ENCODE measurements at places on chromosomes 3 and 15.

- no peak for DNase-seq
Observed at GRCh38 chr15:68001811-68002210, 52.3 kb upstream of the PIAS1 start.

DNA sequence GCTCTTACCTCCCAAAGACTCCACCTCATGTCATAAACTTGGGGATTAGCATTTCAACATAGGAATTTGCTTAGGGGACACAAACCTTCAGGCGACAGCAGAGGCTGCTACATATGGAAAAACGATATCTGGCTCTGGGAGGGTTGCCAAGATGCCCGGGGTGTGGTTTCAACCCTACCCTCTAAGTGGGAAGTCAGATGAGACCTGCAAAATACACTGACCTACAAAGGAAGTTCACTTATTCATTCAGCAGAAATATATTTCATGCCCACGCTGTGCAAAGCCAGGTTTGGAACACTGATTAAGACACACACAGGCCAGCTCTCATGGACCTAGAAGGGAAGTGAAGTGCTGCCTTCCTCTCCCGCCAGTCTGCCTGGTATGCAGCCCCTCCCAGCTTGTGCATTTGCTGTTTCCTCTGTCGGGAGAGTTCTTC is 239.3 kb downstream of the FEZF2 start:
- DNase-seq = no peak

- DNase-seq = no peak
Observed at GRCh38 chr3:28376424-28376823, 27.8 kb upstream of the AZI2 start.

DNA sequence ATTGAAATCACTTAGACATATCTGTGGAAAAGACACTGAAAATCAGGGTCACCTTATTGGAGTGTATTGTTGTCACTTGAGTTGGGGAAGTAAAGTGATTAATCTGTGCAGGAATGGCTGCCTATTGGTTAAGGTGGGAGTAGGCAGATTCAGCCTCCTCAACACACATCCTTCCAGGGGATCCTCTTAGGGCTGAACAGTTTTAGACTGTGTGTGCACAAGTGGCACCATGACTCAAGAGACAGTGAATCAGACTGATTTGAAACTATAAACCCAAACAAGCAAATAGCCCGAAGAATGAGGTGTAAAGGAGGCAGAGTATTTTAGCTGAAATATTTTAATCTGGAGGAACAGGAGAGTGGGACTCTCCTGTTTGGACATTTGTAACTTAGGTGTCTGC is 4.9 kb downstream of the ABHD17C start:
- DNase-seq = no peak

GRCh38 chr15:67190326-67190725 is 64.1 kb downstream of the AAGAB start:
- DNase-seq = no peak

DNA sequence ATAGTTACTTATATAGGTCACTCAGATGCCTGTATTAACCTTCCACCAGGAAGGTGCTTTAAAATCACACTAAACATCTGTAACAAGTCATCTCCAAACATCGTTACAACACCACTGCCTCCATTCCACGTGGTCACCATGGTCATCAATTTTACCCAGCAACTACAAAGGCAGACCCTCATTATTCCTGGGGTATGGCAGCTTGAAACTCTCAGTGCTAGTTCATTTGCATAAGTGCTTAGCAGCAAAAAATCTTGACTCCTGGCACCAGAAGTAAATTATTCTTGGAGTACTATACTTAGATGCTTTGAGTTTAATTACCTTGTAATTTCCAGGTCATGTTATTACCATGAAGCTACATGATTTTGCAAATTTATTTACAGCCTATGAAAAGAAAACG is 250.6 kb downstream of the KBTBD8 start:
- no peak for DNase-seq

DNA sequence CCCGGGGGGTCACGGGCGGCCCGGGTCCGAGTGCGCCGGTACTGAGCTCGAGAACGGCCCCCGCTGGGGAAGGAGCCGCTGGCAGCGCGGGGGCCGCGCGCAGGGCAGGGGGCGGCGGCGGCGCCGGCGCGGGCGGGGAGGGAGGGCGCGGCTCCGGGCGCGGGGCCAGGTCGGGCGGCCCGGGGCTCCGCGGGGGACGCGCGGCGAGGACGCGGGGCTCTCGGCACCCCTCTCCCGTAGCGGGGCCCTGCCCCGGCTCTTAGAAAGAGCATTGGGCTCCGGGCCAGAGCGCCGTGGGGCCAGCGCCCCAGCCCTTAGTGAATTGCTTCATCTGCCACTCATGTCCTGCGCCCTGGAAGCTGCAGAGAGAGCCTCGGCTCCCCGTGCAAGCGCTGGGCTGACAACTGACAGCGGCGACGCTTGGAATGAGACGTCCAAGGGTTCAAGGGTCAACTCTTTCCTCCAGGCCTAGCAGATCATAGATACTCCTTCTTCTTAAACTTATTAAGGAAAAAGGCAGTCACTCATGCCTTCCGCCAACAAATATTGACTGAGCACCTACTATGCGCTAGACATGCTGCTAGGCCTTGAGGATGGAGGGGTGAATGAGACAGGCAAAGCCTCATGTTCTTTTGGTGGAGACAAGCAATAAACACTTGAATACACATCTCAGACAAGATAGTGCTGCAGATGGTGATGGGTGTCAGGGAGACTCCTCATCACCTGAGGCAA is 140.8 kb downstream of the SMAD6 start:
- no peak for DNase-seq

DNA sequence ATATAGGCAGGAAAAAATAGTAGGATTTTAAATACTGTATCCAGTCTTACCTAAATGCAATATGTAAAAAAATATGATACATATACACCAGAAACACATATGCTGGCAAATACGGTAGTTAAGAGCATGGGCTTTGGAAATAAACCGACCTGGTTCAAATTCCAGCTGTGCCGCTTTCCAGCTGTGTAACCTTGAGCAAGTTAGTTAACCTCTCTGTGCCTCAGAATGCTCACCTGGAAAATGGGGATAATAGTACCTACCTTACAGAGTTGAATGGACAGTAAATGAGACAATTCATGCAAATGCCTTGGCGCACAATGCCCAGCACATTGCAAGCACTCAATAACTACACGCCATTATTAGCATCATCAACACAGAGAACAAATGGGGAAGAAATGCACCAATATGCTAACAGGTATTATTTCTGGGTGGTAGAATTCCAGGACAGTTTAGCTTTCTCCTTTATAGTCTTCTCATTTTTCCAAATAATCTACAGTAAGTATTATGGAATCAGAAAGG is 50.6 kb downstream of the SUMF1 start:
- no peak for DNase-seq

DNA sequence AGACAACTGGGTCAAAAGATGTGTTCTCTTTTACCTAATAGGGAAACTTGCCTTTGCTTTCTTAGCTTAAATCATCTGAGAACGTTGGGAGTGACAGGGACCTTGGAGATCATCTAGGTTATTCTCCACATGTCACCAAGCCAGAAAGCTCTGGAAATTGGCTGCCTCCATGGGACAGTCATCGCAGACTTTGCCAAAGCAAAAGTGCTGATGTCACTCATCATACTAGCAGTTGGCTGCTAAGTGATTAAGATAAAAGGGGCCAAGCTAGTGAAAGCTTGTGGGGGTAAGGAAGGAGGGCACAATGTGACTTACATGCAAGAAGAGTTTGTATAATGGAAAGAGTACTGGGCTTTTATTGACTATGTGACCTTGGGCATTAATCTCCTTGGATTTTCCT is 198.0 kb upstream of the PFN2 start:
- DNase-seq = no peak

DNA sequence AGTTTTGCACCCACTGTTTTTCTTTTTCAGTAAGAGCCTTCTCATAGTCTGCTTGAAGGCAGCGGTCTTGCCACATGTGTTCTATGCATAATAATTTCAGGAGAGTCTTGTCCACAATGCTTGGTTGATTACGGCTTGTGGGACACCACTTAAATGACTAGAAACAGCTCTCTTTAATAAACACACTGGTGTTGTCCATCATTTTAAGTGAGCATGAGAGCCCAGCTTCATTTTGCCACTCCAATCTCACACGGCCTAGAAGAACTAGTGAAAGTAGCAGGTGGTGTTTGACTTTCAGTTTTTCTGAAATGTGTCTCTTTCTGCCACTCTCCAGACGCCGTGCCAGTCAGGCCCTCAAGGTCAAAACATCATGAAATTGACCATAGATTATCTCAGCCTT is 292.1 kb downstream of the LPP start:
- no peak for DNase-seq

DNA sequence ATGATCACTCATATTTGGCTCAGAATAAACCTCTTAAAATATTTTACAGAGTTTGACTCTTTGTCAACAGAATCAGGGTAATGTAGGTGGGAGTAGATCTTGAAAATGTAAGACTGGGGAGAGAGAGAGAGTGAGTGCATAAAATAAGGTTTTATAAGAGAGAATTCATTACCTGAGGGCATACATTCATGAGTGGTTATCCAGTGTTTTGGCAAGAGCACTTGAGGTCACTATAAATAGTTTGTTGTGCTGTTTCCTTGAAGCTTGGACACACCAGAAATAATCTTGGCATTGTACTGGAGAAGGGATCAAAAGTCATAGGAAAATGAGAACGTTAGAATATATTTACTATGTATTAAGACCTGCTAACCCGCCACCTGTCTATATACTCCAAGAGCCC is 33.4 kb downstream of the SLC28A2 start:
- DNase-seq = no peak

GRCh38 chr3:104723000-104723399 is 643.7 kb upstream of the ALCAM start:
- DNase-seq = no peak

Data from SHP77 treated with DMSO at 0.1 percent for 48 hours (cell line).